Activated CD4-positive, alpha-beta T cell treated with anti-CD3 and anti-CD28 coated beads for 1 hour (primary cell): ENCODE measurements at places on chromosomes 6 and 20.

DNA sequence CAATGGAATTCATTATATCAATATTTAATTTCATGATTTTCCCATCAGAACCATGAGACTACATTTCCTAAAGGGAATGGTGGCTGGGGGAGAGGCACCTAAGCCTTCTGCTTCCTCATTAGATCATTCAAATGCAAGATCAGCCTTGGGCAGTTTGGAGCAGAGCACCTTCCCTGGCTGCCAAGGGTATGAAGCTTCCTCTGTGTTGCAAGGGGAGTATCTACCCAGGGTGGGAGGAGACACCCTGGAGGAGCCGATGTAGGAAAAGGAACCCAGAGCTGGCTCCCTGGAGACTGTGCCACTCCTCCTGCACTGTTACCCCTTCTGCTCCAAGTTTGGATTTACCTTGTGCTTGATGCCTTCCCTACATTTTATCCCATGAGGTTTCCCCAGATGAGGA is 299.7 kb upstream of the PRDM1 start:
- DNase-seq = no peak

GRCh38 chr6:166907373-166907841 is 48.9 kb downstream of the RNASET2 start:
- DNase-seq = no peak

DNA sequence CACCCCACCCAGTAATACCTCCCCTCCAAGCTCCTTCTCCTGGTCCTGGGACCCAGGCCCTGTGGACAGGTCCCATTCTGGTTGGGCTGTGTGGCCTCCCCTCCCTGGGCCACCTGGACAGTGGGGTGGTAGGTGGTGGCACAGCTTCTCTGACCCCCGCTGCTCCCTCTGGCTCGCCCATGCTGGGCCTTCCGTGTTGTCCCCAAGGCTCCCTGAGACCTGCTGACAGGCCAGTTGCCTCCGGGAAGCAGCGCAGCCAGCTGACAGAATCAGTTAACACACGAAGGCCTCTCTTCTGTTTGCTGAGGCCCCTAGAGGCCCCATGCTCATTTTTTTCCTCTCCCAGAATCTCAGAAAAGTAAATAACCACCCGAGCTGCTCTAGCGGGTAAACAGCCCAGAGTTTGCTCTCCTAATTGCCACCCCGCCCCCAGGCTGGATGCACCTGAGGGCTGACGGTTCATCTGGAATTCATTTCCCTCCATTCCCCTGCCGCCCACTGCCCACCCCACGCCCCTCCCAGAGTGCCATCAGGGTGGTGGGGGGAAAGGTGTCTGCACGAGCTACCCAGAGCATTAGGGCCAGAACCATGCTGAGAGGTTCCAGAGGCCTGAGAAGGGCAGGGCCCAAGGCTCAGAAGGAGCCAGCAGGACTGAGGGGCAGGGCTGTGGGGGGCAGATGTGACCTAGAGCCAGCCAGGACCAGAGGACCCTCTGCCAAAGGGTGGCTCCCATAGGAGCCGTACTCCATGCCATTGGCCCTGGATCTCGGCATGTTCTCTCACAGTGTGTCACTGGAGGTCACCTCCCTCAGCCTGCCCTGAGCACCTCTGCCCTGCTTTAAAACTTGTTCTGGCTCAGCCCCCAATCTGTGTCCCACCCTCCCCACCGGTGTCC is 157.5 kb downstream of the GRM4 start:
- DNase-seq = no peak

DNA sequence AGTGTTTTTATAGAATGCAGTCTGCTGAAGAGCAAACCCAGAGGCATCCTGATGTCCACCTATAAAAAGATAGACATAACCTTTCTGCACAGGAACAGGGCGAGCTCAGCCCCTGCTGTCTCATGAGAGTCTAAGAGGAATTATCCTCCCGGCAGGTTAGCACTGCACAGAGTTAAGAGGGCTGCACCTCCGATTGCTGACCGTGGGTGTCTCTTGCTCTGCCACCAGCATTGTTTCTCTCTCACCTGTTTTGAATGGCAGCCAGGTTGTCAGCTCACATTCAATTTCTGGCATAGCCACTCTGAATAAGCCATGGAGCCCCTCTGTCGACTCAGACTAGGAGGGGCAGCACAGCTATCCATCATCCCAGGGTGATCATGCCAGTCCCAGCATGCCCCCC is 211.2 kb downstream of the PHACTR1 start:
- DNase-seq = no peak

DNA sequence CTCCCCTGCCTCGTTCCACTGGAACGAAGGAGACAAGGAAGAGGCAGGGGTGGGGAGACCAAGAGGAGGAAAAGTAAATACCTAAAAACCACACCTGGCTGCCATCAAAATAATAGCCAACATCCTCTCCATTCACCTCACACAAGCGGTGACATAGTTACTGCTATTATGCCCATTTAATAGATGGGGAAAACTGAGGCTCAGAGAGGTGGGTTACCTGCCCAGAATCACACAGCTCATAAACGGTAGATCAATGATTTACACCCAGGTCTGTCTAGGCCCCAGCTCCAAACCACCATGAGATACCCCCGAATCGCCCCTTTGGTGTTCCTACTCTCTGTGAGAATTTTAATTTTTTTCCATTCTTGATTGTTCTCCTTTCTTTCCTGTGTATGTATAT is 253.8 kb downstream of the BMP7 start:
- no peak for DNase-seq

GRCh38 chr6:40958738-40959137 is 80.3 kb downstream of the UNC5CL start:
- no peak for DNase-seq

GRCh38 chr6:137849181-137849980 is 17.7 kb upstream of the TNFAIP3 start:
- no peak for DNase-seq

DNA sequence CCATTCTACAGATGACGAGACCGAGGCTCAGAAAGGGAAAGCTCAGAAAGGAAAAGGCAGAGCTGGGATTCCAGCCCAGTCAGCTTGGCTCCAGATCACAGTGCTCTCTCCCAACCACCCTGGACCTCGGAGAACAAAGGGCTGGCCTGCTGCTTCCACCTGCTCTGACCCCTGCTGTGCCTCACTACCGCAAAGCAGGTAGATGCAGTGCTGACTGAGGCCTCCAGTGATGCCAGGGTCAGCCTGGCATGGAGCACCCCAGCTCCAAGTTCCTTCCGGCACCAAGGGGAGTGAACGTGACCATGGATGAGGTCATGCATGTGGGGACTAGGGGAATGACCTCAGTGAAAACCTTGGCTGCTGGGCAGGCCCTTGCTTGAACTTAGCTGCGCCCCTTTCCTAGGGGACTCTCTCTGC is 20.7 kb upstream of the TLDC2 start:
- DNase-seq = no peak

GRCh38 chr6:33886673-33887144 is 82.9 kb upstream of the MLN start:
- no peak for DNase-seq

DNA sequence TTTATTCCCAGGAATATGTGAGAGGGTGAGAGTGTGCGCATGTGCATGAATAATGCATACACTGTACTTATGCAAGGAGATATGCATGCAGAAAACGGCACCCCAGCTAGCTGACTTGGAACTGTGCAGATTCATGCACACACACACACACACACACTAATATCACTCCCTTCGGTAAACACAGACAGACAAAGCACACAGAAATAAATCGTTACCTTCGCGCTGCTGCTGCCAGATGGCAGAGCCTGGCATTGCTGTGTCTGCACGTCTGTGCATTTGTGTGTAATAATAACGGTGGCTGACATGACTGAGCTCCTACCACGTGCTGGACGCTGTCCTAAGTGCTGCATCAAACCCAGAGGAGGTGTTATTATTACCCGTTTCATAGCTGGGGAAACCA is 36.8 kb downstream of the PREX1 start:
- DNase-seq = no peak

GRCh38 chr6:117169781-117170281 is 95.5 kb upstream of the VGLL2 start:
- DNase-seq = no peak

- no peak for DNase-seq
Measured at GRCh38 chr20:53331151-53331973, 262.3 kb downstream of the ZNF217 start.

DNA sequence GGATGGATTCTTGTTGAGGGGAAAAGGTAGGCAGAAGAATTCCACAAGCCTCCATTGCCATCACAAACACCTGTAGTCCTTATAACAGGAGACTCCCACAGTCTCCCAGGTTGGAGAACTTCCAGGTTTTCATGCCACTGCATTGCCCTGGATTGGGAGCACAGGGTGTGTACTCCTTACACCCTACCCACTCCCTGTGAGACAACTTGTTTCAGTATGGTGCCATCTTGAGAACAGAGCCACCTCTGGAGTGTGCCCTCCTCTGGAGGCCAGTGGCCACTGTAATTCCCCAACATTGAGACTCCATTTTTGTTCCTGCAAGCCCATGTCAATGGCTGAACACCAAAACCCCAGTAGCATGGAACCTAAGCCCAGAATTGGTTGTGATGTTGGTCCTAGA is 123.5 kb upstream of the LAMA2 start:
- no peak for DNase-seq
